Activated gamma-delta T cell treated with anti-CD3 and anti-CD28 coated beads, Interleukin-2, amount 50 U/mL, for 16 hours (primary cell): ENCODE measurements at places on chromosomes 5 and 9.

- DNase-seq: peak; percentile 21
Observed at GRCh38 chr5:139565411-139566305, 4.5 kb downstream of the UBE2D2 start.

DNA sequence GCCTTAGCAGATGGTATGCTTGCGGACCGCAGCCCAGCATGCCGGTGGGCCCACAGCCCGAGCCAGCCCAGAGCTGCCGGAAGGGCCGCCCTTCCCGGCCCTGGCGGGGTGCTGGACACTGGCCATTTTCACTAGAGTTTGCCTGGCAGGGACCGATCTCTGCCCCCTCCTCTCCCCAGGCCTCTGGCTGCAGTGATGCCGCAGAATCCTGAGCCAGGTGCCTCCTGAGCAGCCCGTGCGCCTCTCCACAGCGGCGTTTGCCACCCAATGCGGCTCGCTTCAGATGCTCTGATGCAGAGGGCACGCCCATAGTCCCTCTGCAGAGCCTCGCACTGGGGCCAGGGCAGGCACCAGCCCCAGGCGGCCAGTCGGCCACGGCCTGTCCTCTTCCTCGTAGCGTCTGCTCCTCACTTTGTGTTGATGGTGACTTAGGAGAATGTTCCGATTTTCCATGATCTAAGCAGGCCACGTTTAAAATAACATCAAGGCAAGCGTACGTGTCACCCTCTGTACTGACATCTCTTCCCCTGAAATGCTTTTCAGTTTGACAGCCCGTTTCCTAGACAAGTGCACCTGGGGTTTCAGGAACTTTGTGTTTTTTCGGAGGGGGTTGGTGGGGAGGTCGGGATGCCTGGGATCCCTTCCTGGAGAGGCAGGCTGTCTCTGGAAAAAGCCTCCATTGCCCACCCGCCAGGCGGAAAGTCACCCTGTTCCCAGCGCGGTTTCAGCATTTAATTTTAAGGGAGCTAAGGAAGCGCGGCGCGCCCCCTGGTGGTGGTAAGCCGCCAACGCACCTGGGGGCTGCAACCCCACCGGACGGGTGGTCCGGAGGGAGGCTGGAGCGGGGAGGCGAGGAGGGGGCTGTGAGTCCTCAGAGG lies 29.8 kb upstream of the HMCN2 start:
- DNase-seq: peak; percentile 60

GRCh38 chr9:23849379-23850035 lies 23.5 kb upstream of the ELAVL2 start:
- no peak for DNase-seq

DNA sequence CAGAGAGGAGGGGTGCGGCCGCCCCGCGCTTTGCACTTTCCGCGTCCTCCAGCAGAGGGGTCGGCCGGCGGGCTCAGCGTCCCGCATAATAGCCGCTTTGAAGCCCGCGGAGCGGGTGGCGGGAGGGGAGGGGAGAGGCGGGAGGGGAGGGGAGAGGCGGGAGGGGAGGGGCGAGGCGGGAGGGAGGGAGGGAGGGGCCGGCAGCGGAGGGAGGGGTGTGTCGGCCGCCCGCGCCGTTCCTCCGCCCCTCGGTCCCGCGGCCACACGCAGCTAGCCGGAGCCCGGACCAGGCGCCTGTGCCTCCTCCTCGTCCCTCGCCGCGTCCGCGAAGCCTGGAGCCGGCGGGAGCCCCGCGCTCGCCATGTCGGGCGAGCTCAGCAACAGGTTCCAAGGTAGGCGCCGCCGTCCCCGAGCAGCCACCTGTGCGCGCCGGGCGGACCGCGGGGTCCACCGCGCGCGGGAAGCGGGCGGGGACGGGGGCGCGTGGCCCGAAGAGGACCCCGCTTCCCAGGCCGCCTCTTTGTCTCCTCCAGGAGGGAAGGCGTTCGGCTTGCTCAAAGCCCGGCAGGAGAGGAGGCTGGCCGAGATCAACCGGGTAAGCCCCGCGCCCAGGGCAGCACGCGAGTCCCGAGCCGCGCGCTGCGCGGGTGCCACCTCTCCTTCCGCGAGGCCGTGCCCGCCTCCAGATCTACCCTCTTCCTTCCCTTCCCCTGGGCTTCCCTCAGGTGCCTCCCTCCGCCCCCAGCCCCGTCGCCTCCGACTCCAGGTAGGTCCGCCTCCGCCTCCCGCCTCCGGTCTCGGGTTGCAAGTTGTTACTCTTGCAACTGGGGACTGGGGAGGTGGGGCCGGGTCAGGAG lies at the start of gene AIF1L:
TSS of gene AIF1L (plus strand) at position 263 of the 857 bp plus-strand sequence. CDS start at position 362, 99 bp downstream.
- no peak for DNase-seq

- DNase-seq: no peak
Observed at GRCh38 chr9:95989297-95989696, 113.8 kb downstream of the ERCC6L2 start.
